Activated CD4-positive, alpha-beta T cell treated with anti-CD3 and anti-CD28 coated beads, Interleukin-2, amount 50 U/mL, for 48 hours (primary cell): ENCODE measurements at places on chromosomes 5 and 9.

- DNase-seq: no peak
Observed at GRCh38 chr9:107016383-107016782, 153.4 kb downstream of the ZNF462 start.

GRCh38 chr5:17292434-17293015 lies 75.1 kb downstream of the BASP1 start:
- no peak for DNase-seq

DNA sequence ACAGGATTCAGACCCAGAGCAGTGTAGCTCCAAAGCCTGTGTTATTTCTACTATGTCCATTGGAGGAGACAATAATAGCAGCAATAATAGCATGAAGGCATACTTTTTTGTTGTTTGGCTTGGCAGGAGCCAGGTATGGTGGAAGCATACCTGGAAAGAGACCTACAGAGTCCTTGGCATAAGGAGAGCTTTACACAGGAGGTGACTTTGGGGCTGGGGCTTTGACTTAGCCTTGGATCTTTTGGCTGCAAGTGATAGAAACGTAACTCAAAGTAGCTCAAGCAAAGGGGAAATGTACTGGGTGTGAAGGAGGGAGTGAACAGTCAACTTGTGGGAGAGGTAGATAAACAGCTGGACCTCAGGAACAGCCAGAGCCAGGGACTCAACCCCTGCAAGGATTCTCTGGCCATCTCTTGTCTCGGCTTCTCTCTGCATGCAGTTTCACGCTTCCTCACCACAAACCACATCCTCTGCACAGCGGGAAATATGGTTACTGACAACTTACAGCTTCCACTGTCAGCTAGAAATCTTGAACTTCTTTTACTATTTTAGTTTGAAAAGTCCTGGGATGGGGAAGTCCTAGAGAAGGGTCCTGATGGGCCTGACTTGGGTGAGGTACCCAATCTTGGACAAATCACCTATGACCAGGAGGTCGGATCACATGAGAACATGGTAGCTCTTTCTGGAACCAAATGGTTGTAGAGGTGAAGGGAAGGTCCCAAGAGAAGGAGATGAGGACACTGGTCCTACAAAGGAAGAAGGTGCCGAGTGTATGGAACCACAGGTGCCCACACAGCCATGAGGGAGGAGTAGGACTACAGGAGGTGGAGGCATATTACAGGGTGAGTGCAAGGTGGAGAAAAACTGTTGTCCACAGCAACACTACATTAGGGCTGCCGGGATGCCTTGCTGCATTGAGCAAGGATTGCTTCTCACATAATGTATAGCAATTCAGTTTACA lies 47.0 kb upstream of the TGFBR1 start:
- peak; percentile 76 for DNase-seq

DNA sequence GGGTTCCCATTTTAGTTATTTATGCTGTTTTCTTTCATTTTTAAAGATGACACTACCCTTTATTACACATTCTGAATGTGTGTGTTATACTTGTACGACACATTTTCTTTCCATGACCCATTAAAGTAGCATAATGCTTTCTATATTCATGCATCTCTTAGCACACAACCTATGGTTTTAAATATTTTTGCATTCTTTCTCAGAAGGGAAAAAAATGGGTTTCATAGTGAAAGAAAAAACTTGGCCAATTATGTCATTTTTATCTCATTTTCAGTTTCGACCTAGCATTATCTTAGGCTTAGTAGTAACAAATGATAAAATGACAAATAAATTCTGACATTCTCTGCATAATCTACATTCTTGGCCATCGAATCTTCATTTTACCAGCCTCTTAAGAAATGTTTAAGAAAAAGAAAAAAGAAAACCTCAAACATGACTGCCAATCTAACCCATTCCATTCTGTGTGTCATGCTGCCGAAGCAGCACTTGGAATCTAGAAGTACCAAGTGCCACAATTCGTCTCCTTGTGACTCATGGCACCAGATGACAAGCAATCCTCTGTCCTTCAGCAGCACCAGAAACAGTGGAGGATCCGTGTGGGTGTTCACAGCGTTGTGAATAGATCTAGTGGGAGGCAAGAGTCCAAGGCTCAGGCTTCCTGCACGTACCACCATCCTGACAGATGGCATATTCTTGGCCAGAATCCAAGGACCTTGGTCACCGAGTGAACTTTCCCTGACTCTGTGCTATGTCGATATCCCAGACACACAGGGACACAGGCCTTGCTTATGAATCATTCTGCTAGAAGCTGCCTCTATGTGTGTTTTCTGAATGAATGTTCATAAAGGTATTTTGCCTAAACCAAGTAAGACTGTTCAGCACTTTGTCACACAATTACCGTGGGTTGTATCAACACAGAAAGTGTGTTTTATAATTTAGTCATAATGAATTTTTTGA lies 502.7 kb downstream of the NR2F1-AS1 start:
- DNase-seq: peak; percentile 1

GRCh38 chr5:117794847-117795246 lies 1193.5 kb downstream of the DTWD2 start:
- DNase-seq: no peak

DNA sequence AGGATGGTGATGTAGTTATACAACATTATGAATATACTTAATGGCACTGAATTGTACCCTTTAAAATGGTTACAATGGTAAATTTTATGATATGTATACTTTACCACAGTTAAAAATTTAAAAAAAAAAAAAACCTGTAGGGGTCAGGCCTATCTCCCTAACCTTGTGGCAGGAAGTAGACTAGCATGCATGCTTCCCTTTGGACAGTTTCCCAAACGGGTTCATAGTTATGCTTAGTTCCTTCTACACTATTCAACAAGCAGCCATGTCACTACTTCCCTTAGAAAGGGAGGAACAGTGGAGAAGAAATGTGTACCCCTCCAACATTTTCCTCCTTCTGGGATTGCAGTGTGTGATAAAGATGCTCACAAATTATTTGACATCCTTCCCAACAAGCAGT lies 32.5 kb downstream of the IDNK start:
- no peak for DNase-seq

DNA sequence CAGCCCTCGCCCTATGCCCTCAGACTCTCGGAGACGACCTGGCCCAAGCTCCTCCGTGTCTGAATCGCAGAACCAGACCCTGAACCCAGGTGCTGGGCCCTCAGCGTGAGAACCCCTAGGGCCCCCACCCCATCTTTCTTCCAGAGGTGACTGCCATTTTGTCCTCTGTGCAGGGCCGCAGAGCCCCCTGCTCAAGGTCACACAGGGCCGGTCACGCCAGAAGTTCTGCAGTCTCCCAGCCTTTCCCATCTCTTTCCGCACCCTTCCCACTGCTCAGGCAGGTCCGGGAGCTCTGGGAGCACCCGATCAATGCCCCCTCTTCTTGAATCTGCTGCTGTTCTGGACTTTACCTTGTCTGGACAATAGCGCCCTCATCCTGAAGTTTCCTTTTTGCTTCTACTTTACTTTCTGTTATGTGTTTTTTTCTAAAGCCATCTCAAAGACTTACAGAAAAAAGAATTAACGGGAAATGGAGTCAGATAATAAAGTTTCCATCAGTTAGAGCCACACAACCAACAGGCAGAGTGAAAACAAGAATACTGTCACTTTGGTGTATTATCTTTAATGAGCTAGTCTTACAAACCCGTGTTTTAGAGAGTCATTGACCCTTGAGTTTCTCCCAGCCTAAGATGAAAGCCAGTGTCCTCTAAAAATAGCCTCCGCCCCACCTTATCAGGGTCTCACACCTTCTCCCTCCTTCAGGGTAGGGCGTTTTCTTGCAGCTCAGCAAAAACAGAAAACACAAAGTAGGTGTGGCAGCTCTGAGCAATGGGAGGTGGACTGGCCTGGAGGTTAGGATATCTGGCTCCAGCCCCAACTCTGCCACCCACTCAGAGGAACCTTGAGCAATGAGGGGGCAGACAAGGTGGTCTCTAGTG lies 1.8 kb downstream of the TMOD1 start:
- DNase-seq: no peak

- DNase-seq: no peak
Observed at GRCh38 chr9:98099898-98100297, 19.1 kb downstream of the TRIM14 start.

DNA sequence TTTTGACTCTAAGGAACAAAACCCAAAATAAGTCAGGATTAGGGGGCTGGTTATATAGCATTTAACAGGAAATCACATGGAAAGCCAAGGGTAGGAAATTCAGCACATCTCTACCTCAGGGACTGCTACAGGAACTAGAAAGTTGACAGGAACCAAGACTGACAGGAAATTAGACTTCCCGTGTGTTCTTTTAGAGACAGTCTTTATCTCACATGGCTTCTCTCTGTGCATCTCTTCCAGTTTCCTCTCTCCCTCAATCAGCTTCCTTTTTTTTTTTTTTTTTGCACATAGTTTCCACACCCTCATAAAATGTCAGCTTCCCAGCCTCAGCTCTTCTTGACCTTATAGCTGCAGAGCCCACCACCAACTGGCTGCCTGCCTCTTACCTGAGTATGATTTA lies 4.8 kb downstream of the RECK start:
- DNase-seq: no peak

DNA sequence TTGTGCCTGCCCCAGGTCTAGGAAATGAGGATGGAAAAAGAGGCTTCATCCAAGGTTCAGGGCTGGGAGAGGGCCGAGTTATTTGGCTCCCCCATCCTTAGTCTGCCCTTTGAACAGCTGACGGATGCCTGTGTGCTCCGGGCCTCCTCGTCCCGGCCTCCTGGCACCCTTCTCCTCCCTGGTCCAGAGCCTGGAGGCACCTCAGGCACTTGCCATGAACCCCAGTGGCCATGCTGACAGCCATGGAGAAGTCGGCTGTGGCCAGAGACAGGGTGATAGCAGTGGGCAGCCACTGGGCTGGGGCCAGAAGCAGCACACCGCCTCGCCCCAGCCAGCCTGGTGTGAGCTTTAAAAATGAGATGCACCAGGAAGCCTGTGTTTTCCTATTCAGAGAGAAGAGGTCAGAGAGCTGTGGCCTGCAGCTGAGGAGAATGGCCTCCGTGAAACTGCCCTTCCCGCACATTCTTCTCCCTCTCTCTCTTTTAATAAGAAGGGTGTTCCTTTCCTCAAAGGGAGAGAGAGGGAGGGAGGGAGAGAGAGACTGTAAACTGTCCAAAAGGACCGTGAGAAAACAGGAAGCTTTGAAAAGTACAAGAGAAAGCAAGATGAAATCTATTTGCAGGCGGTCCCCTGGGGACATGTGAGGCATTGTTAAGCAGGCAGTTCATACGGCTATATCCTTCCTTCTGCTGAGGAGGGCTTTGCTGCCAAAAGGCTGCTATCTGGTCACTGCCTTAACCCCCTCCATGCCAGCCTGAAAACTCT lies 55.3 kb downstream of the ZNF366 start:
- DNase-seq: no peak

GRCh38 chr9:7137040-7137439 lies 379.3 kb downstream of the KDM4C start:
- DNase-seq: no peak

- DNase-seq: no peak
Observed at GRCh38 chr5:112348387-112348786, 70.7 kb downstream of the EPB41L4A start.

- no peak for DNase-seq
Observed at GRCh38 chr5:143693651-143694252, 118.2 kb upstream of the HMHB1 start.

- DNase-seq: no peak
Observed at GRCh38 chr5:88374391-88374790, 105.7 kb upstream of the TMEM161B start.

DNA sequence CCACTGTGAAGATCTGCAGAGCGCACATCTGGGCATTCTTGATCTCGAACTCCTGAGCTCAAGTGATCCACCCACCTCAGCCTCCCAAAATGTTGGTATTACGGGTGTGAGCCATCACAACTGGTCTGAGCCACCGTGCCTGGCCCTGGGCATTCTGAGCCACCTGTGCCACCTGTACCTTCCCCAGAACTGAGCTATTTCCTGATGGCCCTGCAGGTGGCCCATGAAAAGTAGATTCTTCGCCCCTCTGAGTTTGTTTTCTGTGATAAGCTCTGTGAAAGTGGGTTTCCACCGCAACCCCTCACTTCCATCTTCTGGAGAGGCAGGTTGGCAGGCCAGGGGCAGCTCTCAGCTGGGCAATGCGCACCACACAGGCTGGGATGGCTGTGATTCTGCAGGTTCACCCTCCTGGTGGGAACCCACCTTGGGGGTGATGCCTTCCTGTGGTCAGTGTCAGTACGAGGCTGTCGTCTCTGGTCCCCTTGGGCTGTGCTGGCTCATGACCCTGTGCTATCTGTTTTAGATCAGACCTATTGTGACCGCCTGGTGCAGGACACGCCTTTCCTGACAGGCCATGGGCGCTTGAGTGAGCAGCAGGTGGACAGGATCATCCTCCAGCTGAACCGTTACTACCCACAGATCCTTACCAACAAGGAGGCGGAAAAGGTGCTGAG lies 11.3 kb downstream of the CARD19 start:
- no peak for DNase-seq

- DNase-seq: no peak
Observed at GRCh38 chr5:141440341-141440740, 10.0 kb downstream of the PCDHGA12 start.

DNA sequence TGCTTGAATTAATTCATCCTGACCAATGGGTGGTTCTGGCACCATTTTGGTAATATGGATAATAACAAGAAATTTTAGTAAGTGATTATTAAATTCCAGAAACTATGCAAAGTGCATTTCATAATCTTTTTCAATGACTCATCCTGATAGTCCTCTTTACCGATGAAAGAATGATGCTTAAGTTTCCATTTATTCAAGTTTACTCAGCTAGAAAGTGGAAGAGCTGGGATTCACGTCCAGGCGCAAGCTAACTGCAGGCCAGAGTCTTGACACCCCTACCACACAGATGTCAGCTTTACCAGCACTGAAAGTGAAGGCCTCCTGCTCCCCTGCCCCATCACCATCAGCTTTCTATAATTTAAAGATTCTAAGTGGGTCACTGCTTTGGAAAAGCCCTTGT lies 493.5 kb upstream of the WWC1 start:
- DNase-seq: no peak

DNA sequence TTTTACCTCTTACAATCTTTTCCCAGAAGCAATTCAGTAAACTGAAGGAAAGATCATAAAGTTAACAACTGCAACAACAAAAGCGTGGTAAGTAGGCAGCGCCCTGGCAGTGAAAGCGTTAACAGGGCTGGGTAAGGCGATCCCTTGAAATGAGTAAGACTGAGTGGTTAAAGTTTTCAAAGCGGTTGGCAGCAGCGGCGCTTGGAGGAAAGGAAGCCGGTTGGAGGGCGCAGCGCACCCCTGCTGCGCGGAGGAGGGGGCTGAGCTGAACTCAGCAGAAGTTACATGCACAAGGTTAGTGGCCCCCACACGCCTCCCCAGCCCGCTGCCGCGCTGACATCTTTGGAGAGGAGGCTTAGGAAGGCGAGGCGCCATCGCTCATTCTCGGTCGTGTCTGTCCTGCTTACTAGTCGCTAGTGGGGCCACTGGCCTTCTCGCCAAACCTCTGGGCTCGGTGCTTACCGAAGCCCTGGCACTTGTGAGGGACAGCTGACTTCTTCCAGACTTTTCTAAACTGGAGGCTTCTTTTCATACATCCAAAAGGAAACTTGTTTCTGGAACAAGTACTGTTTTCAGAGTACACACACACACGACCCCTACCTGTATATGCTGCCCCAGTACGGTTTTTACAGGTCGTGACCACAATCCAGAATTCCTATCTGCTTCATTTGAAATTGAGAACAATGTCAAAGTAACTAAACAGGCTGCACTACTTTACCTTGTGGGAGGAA lies at the start of gene SH3RF2:
Gene SH3RF2 (plus strand): TSS at position 178 of the 731 bp plus-strand sequence. CDS start 1,351 bp downstream, outside the sequence.
- peak; percentile 36 for DNase-seq
